ENCODE measurements at places on chromosomes 11 and 22. TPM values are rescaled to one million over a fixed set of nuclear protein-coding genes. Genes with fewer than 3 reads are reported as not detected.

The CADM1 gene
- 3.9 TPM for total RNA-seq

The TANGO2 gene
- total RNA-seq, result 32.2 TPM

The PLEKHB1 gene
- total RNA-seq, result 6.6 TPM

The PLAAT5 gene
- total RNA-seq, result not detected

The PTPRCAP gene
- total RNA-seq, result 0.82 TPM

The SERPIND1 gene
- total RNA-seq, result 0.18 TPM

The SLC7A4 gene
- not detected for total RNA-seq

The PITPNB gene
- 67.0 TPM for total RNA-seq

The ABTB2 gene
- 22.7 TPM for total RNA-seq

The MAPK1 gene
- 122 TPM for total RNA-seq
